ENCODE measurements at places on chromosomes 5 and 9.

- no peak for DNase-seq
Observed at GRCh38 chr9:123965801-123966686, 36.1 kb upstream of the DENND1A start.

- DNase-seq: peak; percentile 11
Observed at GRCh38 chr5:65927503-65928321, 1.3 kb downstream of the ERBIN start.

- no peak for DNase-seq
Observed at GRCh38 chr9:2673161-2673560, 44.1 kb upstream of the KCNV2 start.

DNA sequence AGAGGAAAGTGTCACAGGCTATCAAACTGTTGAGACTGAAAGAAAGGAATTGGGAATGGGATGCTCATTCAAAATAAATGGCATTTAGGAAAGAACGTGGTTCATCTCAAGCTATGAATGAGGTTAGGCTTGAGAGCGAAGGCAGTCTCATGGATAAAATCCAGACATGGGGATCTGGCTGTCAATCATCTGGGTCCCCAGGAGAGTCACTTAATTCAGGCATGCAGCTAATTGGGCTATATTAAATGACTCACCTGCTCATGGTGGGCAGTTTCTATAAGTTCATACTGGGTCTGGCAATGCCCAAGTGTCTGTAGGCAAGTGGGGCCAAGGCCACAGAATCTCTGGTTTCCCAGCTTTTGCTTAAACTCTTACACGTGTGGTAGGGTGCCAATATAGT lies 286.5 kb upstream of the SEMA6A start:
- DNase-seq: no peak

GRCh38 chr5:32805971-32806638 lies 95.0 kb downstream of the NPR3 start:
- DNase-seq: no peak

DNA sequence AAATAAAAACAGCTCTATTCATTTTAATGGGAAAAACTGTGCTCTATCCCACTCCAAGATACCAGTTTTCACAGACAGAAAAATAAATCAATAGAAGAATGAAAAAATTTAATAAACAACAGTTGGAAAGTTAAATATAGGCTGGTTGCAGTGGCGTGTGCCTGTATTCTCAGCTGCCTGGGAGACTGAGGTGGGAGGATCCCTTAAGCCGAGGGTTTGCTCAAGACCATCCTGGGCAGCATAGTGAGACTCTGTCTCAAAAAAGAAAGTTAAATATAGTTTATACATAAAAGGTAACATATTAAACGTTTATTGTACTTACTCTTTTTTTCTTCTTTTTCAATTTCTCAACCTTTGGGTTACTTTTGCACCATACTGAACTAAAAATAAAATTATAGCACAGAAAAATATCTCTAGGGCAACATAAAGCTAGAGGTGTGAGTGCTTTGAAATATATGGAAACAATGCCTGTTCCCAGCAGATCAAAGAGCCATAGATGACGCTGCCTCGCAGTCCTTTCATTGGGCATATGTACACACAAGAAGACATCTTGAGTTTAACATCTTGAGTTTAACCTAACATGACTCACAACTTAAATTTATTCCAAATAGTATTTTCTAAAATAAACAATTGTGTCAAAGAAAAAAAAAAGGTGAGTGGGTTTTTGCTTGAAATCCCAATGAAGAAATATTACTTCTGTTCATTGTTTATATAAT lies 25.7 kb upstream of the KLF9 start:
- no peak for DNase-seq

- DNase-seq: no peak
Observed at GRCh38 chr5:80143491-80143890, 108.3 kb downstream of the THBS4 start.

GRCh38 chr5:64646169-64646568 lies 44.1 kb upstream of the SHISAL2B start:
- no peak for DNase-seq

GRCh38 chr5:32574540-32575175 lies 10.7 kb upstream of the SUB1 start:
- DNase-seq: no peak

DNA sequence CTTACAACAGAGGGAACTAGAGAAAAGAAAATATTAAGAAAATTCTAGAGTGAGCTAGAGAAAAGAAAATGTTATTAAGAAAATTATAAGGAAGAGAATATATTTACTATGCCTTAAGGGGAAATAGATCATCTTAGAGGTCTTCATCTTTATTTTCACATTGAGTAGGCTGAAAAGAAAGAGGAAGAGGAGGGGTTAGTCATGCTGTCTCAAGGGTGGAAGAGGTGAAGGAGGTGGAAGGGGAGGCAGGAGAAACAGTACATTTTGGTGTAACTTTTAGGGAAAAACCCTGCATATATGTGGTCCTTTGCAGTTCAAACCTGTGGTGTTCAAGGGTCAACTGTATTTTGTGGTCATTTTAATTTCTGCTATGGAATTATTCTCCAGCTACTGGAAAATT lies 46.6 kb downstream of the PPIP5K2 start:
- DNase-seq: peak; percentile 9

GRCh38 chr9:19643875-19644274 lies 145.0 kb downstream of the SLC24A2 start:
- DNase-seq: no peak

GRCh38 chr5:32309761-32310160 lies 3.0 kb downstream of the MTMR12 start:
- DNase-seq: peak; percentile 68

GRCh38 chr5:61055434-61056006 lies 106.7 kb downstream of the SMIM15 start:
- DNase-seq: no peak

GRCh38 chr9:133377721-133378216 lies 1.6 kb downstream of the STKLD1 start:
- DNase-seq: no peak

GRCh38 chr9:76036762-76037161 lies 146.3 kb downstream of the PCSK5 start:
- DNase-seq: no peak

GRCh38 chr9:37262410-37262809 lies 142.0 kb downstream of the ZCCHC7 start:
- no peak for DNase-seq

GRCh38 chr5:126395198-126395597 lies 28.0 kb upstream of the GRAMD2B start:
- no peak for DNase-seq

DNA sequence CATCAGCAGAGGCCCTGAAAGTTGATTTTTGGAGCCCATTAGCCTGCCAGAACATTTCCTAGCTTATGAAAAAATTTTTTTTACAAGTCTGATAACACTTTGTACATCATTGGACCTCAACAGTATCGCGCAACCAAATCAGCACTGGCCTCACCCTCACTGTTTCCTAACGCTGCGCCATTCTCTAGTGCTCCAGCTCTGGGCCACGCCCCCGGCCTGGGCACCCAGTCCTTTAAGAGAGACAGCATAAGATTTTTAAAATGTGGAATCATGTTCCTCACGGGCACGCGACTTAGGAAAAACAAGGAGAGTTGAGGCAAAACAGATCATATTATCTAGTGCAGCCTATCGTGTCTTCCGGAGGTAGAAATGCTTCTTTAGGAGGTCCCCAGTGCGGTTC lies 114.5 kb downstream of the BOD1 start:
- no peak for DNase-seq

GRCh38 chr9:130072515-130073235 lies 19.0 kb downstream of the GPR107 start:
- DNase-seq: no peak

DNA sequence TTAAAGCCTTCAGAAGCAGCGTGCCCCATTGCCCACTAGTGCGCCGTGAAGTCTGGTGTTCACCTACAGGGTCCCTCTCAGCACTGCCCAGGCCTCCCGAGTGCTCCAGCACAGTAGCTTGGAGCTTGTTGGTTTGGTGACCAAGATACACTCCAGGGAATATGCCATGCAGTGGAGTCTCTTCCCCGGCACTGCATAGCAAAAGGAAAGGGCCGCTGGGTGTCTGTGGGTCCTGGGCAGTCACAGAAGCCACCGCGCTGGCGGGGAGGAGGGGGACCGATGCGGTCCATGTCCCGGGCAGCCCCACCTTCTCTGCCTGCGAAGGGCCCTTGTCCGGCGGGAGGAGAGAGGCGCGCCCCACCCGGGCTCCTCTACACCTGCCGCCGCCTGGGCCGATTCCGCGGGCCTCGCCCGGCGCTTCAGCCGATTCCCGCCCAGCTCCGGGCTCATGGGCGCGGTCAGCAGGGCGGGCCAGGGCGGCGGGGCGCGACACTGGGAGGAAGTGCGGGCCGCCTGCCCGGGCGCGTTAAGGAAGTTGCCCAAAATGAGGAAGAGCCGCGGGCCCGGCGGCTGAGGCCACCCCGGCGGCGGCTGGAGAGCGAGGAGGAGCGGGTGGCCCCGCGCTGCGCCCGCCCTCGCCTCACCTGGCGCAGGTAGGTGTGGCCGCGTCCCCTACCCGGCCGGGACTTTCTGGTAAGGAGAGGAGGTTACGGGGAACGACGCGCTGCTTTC lies at the start of gene SYK:
Gene SYK (plus strand): TSS at position 579 of the 732 bp plus-strand sequence. CDS start 42,080 bp downstream, outside the sequence.
- DNase-seq: peak; percentile 59

DNA sequence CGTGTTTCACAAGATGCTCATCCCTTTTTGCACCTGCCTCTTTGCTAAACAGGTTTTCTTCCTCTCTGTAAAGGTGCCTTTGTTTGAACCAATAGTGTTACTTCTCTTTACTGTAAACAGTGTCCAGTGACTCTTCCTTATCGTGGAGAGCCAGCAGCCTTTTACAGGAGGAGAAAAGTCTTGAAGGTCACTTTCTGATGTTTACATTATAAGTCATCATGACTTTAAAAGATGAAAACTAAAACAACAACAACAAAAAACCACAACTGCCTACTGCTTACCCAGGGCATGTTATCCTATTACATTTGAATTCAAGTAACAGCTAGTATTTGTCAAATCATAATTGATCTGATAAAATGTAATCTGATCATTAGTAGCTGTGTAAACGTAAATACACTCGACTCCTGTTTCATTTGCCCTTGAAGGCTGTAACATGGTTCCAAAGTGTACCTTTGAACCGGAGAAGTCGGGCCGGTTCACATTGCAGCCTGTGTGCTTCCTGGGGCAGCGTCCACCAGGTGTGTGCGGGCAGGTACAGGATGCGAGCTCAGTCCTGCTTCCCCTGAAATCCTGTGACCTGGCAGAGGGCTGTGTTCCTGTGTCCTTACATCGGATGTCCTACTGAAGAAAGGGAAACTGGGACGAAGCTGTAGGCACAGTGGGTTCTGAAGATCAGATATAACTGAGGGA lies 118.1 kb downstream of the C9orf152 start:
- no peak for DNase-seq

- no peak for DNase-seq
Observed at GRCh38 chr9:137244486-137245449, 3.7 kb downstream of the TUBB4B start.

DNA sequence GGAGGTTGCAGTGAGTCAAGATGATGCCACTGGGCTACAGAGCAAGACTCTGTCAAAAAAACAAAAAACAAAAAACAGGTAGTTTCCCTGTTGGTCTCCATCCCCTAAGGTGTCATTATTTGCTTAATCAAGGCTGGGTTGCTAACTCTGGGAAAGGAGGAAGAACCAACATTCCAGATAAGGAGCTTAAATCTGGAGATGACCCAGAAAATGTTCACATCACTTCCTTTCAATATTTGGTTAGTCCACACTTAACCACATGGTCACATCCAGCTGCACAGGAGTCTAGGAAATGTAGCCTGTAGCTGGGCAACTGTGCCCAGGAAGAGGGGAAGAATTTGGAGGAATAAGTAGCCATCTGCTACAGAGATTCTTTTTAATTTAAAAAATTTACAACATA lies 25.9 kb upstream of the MEGF9 start:
- DNase-seq: no peak

DNA sequence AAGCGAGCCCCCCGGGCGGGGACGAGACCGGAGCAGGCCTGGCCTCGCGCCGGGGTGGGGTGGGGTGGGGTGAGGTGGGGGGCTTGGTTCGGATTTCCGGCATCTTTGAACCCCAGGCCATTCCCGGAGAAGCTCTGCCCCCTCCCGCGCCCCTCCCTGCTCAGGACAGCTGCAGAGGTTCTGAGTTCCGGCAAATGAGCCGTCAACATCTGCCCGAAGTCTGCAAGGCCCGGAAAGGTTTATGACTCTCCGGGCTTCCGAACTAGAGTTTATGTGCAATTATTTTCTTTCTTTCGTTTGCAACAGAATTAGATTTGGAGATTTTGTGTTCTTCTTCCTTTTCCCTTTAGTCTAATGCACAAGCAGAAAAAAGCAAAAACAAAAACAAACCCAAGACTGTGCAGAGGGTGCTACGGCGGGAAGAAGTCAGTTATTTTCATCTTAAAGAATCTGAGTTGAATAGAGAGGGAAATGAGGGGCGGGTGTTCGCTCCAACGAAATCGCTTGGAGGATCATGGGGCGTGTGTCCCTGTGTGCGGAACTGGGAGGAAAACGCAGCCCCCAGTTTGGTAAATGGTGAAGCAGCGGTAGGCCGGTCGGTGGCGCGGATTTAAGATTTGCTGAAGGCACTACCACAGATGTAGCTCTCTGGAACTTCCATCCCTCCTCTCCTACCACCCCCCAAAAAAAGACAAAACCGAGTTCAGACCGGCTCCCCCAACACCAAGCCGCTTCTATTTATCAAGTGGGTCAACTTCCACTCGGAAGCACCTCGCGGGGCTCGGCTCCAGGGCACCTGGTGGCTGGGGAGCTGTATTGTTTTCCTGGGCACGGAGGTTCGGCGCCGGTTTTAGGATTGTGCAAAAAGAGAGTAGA lies 4.8 kb downstream of the LHX2 start:
- no peak for DNase-seq

- no peak for DNase-seq
Observed at GRCh38 chr9:38720083-38720745, at the start of gene FAM240B. FAM240B (minus strand) TSS chr9:38720133; CDS start chr9:38703999, 16,134 bp downstream.

DNA sequence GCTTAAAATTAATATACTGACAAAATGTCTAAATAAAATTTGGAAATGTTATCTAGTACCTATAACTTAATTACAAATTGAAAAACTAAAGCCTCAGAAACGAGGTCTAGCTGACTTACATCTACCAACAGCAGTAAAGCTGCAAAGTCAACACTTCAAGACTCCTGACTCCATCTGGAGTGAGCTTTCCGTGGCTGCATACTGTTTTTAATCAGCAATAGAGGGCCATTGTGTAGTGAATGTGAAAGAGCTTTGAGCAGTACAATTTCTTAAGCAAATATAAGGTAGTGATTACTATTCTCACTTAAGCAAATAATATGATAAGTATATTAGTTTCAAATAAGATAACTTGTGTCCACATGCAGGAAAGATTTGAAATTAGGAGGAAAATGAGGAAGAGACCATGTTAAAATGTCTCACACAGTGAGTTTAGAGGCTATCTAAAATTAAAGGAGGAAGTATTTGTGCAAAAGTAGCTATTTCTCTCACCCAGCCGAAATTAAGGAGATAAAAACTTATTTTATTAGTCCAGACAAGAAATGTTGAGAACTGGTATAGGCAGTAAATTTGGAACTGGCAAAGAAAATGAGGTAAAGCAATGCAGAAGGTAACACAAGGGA lies 6.4 kb downstream of the SPINK6 start:
- no peak for DNase-seq
